ENCODE measurements at places on chromosomes 6 and 20.

DNA sequence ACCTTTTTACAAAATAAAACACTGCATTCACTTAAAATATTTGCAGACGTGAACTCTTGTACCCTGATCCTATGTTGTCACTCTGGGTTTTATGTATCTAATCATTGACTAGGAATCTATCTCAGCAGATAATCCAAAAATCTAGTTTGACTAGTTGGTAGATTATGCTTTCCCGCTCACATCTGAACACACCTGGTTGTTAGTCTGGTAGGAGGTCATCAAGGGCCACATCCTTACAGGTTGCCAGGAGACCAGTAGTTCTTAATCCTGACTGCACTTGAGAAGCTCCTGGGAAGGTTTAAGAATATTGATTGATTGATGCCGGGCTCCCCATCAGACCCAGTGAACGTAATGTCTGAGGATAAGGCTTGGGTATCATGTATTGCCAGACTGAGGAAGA, 104.4 kb downstream of the MTHFD1L start:
- DNase-seq = no peak

DNA sequence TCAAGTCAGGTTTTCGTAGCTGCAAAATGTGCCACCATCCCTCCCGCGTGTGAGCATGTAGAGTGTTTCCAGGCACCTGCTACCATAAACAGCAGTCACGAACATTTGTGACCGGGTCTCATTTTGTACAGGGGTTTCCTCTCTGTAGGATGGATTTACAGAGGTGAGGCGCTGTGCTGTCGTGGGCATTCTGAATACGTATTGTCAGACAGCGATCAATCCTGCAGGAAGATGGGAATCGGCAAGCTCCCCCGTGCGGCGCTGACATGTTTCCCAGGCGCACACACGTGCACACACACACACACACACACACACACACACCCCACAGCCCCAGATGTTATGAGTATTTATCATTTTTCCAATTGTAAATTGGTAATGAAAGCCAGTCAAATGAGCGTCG, 15.8 kb downstream of the ANKRD60 start:
- no peak for DNase-seq

DNA sequence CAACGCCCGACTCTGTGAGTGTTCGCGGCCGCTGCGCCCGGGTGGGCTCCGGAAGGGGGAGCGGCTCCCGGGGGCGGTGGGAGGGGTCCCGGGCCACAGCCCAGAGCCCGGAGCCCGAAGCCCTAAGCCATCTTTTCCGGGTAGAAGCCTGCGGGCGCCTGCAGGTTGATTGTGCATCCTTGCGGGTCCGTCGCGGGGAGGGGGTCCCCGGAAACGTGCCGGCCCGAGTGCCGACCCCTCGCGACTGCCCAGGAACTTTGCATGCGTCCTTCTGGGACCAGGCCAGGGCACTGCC, 413 bp downstream of the PTPRA start:
- no peak for DNase-seq

GRCh38 chr6:31541059-31541657, 645 bp downstream of the DDX39B start:
- no peak for DNase-seq

DNA sequence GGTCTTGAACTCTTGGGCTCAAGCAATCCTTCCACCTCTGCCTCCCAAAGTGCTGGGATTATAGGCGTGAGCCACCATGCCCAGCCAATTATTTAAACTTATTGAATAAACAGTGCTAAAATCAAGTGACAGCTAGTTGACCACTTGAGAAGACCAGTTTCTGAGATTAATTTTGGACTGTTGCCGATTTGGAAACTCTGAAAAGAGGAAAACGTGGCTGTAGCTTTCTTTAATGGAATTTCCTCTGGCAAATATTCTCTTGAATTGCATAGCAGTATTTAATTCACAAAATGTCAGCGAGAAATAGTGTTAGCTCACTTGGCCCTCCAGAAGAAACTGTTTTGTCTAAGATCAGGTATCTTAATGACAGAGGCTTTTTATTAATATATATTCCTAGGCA, 754.5 kb downstream of the HDGFL1 start:
- no peak for DNase-seq

All from iPS DF 19.7 (cell line).